ENCODE measurements at places on chromosomes 5 and 9.

GRCh38 chr9:87581513-87581912 lies 83.8 kb downstream of the DAPK1 start:
- no peak for DNase-seq

GRCh38 chr9:94875300-94876020 lies 149.0 kb downstream of the AOPEP start:
- DNase-seq: no peak

DNA sequence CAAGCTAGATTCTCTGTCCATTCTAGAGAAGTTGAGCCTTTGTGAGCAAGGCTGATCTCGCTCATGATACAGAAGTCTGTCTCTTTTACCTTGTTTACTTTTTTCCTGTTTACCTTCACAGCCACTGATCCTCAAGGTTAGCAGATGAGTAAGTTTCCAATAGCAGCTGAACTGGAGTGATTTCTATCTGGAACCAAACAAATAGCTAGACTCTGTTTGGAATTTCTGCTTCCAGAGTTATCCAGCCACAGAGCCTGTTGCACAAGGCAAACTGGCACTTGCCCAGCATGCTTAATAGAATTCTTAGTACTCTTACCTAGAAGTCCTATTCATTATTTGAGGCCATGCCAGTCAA lies 12.8 kb upstream of the PANK3 start:
- DNase-seq: no peak

GRCh38 chr5:127754706-127755105 lies 51.5 kb downstream of the CCDC192 start:
- DNase-seq: no peak

- DNase-seq: no peak
These were observed 675.6 kb downstream of the BRINP1 start for GRCh38 chr9:118693645-118694044.

Data from NCI-H1417 treated with DMSO at 0.1 percent for 48 hours (cell line).